Regular cardiac myocyte (primary cell): ENCODE measurements at places on chromosomes 12 and 14. TPM values are rescaled to one million over a fixed set of nuclear protein-coding genes. Genes with fewer than 3 reads are reported as not detected.

ARHGAP9 gene
- 0.38 TPM in 1 of 2 replicates, not detected in the other for total RNA-seq

ETFBKMT gene
- 2.5 and 3.1 TPM in 2 replicates for total RNA-seq

GALNT8 gene
- under 0.01 TPM in 2 replicates for total RNA-seq

PRB3 gene
- not detected in 2 replicates for total RNA-seq

RECQL gene
- 85.1 and 153 TPM in 2 replicates for total RNA-seq

OR6C65 gene
- total RNA-seq, result not detected in 2 replicates

BEST3 gene
- under 0.01 and 0.28 TPM in 2 replicates for total RNA-seq

ADCY6 gene
- 48.9 and 76.4 TPM in 2 replicates for total RNA-seq

DPY19L2 gene
- 1.9 and 5.1 TPM in 2 replicates for total RNA-seq

RPGRIP1 gene
- total RNA-seq, result not detected in 2 replicates

DIO3 gene
- not detected in 2 replicates for total RNA-seq

CIT gene
- total RNA-seq, result 3.9 and 16.7 TPM in 2 replicates

HPD gene
- 0.28 TPM in 1 of 2 replicates, not detected in the other for total RNA-seq

SPX gene
- 0.38 and 0.85 TPM in 2 replicates for total RNA-seq

CIROP gene
- total RNA-seq, result not detected in 2 replicates

OR11H7 gene
- total RNA-seq, result not detected in 2 replicates

NPFF gene
- not detected in 2 replicates for total RNA-seq
